Endothelial cell (in vitro differentiated cells): ENCODE measurements at places on chromosomes 12 and 14. TPM values are rescaled to one million over a fixed set of nuclear protein-coding genes. Genes with fewer than 3 reads are reported as not detected.
A peak's percentile ranks its signal among the peaks of the same experiment; 100 is the strongest.

SLC17A8 gene
- total RNA-seq, result not detected

DNA sequence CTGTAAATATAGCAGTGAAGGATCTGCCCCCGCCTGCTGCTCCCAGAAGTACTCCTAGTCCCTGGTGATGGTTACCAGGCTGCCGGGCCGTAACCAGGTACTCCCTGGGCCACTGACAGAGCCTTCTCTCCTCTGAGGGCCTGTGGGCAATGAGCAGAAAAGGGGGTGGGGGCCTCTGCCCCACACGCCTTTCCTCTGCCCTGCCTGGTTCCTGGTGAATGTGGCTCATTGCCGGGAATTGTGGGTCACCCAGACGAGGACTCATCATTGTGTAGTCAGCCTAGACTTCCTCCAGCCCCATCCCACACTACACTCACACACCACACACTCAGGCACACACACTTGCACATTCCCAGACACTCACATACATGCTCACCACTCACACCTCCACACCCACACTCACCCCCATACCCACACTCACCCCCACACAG is 35.7 kb upstream of the ACTN1 start:
- DNase-seq, result no peak

KRT74 gene
- not detected for total RNA-seq

- no peak for DNase-seq
Measured at GRCh38 chr12:65858831-65859230, 34.5 kb downstream of the HMGA2 start.

KRT1 gene
- not detected for total RNA-seq

DNA sequence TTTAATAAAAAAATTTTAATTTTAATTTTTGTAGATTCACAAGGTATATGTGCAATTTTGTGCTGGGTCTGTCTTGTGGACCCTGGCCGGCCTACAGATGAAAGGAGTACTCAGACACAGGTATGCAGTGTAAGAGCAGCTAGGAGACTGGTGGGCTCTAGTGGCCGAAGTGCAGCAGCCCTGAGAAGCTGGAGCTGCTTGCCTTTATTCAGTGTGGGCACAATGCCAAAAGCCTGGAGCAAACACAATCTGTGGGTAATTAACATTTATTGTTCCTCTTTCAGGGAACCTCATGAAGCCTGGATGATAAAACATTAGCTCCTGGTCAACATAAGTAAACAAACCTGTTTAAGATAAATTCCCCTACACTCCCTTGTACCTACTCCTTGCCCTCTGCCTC is 135.7 kb upstream of the SEL1L start:
- DNase-seq, result no peak

ZNF605 gene
- 8.3 TPM for total RNA-seq

MGAT2 gene
- 47.0 TPM for total RNA-seq

DNA sequence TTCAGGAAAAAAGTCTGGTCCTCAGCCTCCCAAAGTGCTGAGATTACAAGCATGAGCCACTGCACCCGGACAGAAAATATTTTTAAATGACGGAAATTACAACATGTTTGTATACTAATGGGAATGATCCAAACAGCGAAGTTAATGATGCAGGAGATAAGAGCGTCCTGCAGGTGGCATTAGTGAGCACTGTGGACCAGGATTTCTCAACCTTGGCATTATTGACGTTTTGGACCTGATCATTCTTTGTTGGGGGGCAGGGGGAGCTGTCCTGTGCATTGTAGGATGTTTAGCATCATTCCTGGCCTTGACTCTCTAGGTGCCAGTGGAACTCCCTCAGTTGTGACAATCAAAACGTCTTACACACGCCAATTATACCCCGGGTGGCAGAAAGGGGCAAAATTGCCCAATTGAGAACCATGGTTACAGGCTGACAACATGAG is 34.1 kb downstream of the SCFD1 start:
- peak; percentile 54 for DNase-seq

DNA sequence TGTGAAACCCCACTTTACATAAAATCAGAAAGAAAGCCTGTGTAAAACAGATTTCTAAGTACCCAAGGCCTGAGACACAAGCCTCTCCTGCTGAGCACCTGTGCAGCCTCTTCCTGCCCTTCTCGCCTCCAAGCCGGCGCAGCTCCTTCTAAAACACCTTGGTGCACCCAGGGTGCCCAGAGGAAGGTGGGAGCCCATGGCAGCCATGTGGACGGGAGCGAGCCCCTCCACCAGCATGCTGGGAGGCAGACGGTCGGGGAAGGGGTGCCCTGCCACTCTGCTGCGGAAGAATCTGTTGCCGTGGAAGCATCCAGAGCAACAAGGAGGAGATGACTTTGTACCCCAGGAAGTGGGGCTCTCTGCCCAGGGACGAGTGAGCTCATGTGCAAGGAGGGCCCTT is 103.1 kb upstream of the C14orf180 start:
- no peak for DNase-seq

GRCh38 chr12:45966486-45966885 is 23.9 kb downstream of the SCAF11 start:
- no peak for DNase-seq

CLEC7A gene
- total RNA-seq, result not detected

DNA sequence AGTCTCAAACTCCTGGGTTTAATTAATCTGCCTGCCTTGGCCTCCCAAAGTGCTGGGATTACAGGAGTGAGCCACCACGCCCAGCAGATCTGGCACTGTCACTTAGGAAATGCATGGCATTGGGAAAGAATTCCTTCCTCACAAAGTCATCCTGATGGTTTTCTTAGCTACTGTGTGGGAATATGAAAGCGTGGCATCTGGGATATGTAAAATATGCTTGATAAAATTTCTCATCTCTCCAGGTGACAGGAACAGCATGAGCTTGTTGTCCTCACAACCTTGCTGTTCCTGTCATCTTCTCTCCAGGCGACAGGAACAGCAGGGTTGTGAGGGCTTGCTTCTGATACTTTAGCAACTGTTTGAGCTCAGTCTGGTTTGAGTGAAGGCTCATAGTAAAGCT is 16.1 kb upstream of the AICDA start:
- DNase-seq, result no peak

GALNT16 gene
- 2.8 TPM for total RNA-seq

NDRG2 gene
- 45.9 TPM for total RNA-seq

GRCh38 chr12:48640428-48640827 is 41.6 kb downstream of the KANSL2 start:
- DNase-seq, result no peak

GRCh38 chr14:76450476-76450875 is 74.5 kb downstream of the ESRRB start:
- no peak for DNase-seq

DNA sequence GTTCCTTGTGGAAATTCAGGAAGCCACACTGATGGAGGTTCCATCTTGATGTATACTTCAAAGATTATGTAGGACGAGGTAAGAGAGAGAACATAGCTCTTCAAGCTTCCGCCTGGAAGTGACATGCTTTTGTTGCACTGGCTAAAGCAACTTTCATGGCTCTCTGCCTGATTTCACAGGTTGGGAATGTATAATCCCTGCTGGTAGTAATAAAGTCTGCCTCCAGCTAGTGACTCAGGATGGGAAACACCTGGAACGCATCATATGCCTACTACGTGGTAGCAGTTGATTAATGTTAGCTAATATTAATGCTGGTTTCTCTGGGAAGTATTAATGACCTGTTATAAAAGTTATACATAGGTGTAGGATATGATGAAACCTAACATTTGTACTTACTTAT is 71.1 kb downstream of the PELI2 start:
- no peak for DNase-seq

ANO4 gene
- 1.1 TPM for total RNA-seq

DNA sequence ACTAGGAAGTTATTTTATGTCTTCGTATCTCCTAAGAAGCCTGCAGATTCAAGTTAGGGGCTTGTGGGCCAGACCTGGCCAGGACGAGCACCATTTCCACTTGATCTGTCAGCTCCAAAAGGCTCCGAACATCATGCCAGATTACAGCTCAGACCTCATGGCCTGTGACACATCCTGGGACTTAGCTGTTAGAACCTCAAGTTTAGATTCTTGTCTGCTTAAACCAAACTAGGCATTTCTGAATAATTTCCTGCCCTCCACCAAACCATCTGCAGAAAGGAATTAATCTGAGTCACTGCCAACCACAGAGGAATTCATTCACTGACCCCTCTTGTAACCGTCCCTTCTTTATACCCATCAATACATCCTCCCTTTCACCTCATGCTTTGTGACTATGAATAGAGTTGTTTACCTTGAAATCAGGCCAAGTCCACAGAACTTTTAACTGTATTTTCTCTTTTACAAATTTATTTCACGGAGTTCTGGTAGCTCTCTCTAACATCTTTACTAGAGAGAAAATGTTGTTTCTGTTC is 120.3 kb downstream of the FBXL14 start:
- no peak for DNase-seq

- DNase-seq, result no peak
Measured at GRCh38 chr12:116551619-116551951, 7.6 kb upstream of the MAP1LC3B2 start.

GRCh38 chr12:25189656-25190055 is 5.3 kb downstream of the DNAI7 start:
- no peak for DNase-seq

- DNase-seq, result peak; percentile 73
Measured at GRCh38 chr14:77212943-77213678, 31.5 kb downstream of the TMEM63C start.

RPL10L gene
- total RNA-seq, result not detected

DNA sequence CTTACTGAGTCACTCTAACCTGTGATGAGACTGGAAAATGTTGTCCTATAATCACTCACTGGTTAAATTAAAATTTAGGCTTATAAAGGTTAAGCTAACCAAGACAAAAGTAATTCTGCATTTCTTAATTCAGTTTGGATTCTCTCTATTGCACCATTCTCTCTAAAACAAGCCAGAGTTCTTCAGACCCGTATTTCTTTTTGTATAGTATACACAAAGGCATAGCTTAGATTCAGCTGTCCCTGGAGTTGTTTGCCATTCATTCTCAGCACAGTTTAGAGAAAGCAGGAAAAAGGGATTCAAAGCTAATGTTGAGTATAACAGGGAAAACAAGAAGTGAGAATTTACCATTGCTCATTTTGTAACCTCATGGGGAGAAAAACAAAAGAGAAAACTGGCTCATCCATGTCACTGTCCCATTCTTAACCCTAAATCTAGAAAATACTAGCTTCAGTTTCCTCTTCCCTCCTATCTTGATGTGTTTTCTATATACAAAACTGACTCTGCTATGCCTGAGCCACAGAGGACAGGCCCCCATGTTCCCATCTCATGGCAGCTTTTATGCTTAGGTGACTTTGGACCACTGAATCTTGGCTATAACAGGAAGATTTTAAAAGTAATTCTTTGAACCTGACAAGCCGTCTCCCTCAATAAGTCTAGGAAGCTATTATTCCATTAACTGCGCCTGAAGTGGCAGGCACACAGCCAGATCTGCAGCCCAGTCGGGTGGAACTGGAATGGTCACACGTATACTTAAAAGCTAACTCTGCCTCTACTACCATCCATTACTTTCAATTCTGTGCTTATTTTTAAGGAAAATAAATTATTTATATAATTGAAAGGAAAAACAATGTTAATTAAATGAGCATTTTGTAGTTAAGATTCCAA is 7.0 kb downstream of the AREL1 start:
- DNase-seq, result no peak

- no peak for DNase-seq
Measured at GRCh38 chr12:79191391-79191790, 326.8 kb downstream of the SYT1 start.

PRIMA1 gene
- total RNA-seq, result 0.08 TPM

- DNase-seq, result no peak
Measured at GRCh38 chr14:99282261-99283050, 10.5 kb upstream of the BCL11B start.

UNC79 gene
- 0.69 TPM for total RNA-seq

DNA sequence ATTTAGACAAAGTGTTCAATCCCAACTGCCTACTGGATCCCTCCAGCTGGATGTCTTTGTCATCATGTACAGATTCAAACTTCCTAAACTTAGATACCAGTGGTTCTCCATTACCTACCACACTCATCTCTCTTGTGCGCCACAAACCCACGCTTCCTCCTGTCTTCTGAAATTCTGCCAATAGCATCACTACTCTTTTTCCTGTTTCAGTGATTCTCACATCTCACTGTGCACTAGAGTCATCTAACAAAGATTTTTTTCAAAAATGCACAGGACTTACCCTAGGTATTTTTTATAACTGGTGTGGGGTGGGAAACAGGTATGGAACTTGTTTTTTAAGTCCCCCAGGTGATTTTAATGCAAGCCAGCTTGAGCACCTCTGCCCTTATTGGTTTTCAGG is 5.9 kb downstream of the PSMB5 start:
- DNase-seq, result no peak

GRCh38 chr12:57049890-57050289 is at the start of gene MYO1A:
Gene MYO1A (minus strand): TSS chr12:57050129. CDS start chr12:57048323, 1,806 bp downstream.
- DNase-seq, result peak; percentile 40

- DNase-seq, result no peak
Measured at GRCh38 chr12:32366714-32367113, 32.6 kb upstream of the FGD4 start.

BCL2L14 gene
- 0.64 TPM for total RNA-seq

- no peak for DNase-seq
Measured at GRCh38 chr14:51035611-51036192, 59.2 kb downstream of the TRIM9 start.

VASH1 gene
- 166 TPM for total RNA-seq

FBLN5 gene
- 0.26 TPM for total RNA-seq

GPX2 gene
- not detected for total RNA-seq

KLHL33 gene
- 0.08 TPM for total RNA-seq

CYP27B1 gene
- 1.4 TPM for total RNA-seq

DNA sequence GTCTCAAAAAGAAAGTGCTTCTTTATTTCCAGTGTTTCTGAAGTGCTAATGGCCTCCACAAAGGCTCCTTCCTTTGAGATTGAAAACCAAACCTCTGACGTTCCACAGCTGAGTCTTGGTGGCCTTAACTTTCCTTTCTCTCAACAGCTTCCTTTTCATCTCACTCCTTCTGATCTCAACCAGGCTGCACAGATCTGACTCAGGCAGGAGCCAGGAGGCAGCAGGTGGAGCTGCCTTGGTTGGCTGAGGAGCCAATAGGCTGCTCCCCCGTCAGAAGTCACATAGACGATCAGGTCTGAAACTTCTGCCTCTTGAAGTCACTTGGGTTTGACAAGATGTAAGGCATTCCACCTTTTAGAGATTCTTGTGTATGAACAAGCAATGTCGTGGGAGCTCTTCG is 9.1 kb upstream of the KCNA5 start:
- no peak for DNase-seq

SERPINA1 gene
- not detected for total RNA-seq

GRCh38 chr14:75518625-75519024 is 3.6 kb upstream of the BATF start:
- peak; percentile 57 for DNase-seq

LTBP2 gene
- total RNA-seq, result 1.9 TPM

DNA sequence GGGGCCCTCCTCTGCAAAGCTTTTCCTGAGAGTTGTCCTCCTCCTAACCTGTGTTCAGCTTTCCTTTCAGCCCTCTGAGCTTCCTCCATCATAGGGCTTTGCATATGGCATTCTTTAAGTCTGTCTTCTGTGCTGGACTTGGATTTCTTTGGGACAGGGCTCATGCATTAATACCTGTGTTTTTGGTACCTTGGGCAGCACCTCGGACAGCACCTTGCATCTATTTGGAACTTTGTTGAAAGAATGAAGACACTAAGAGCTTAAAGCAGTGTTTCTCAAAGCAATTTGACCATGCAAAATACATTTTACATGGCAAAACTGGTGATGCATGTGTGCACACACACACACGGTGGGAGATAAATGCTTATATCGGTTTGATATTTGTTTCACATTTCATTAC is 115.0 kb upstream of the SRRM4 start:
- DNase-seq, result peak; percentile 26

CMKLR1 gene
- 0.51 TPM for total RNA-seq

- no peak for DNase-seq
Measured at GRCh38 chr12:79871621-79872020, 63.3 kb downstream of the PPP1R12A start.

GRCh38 chr12:1803736-1804135 is 16.6 kb upstream of the LRTM2 start:
- DNase-seq, result no peak
